ENCODE measurements at places on chromosomes 2 and 18.

DNA sequence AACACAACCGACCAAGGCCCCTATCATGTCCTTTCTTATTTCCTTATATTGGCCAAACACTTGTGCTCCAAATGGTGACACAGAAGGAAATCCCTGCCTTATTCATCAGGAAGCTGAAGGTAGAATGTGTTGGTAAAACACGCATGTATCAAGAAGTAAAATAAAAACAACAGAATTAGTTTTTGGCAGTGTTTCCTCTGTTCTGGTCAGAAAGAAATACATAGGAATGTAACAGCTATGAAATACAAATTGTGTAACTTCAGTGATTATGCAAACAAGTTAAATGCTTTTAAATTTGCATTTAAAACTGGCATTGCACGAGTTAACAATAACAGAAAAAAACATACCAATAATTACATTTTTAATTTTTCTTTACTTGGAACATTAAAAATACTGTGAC lies 19.3 kb downstream of the ST6GAL2 start:
- DNase-seq = no peak

- DNase-seq = no peak
These were observed 3.4 kb downstream of the FZD7 start for GRCh38 chr2:202037086-202037485.

DNA sequence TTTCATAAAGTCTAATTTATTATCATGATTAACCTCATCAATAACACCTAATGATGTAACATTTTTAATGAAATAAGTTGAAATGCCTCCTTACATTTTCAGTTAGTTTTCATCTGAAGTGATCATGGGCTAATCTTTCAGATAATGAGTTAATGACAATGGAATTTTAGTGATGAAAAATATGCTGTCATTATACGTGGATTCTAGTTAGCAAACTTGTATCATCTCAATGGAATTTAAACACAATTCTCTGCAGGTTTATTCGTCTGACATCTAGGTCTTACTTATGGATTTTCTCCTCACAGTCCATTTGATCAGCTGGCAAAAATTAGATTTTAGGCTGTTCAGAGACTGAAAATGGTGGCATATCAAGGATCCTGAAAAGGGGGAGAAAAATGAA lies 885.0 kb downstream of the SLC4A3 start:
- no peak for DNase-seq

- DNase-seq = no peak
These were observed 1185.6 kb upstream of the CELF4 start for GRCh38 chr18:38751211-38751610.

GRCh38 chr2:12259493-12259892 lies 457.2 kb upstream of the TRIB2 start:
- DNase-seq = no peak

GRCh38 chr2:237743561-237744269 lies 54.9 kb upstream of the RBM44 start:
- DNase-seq = no peak

DNA sequence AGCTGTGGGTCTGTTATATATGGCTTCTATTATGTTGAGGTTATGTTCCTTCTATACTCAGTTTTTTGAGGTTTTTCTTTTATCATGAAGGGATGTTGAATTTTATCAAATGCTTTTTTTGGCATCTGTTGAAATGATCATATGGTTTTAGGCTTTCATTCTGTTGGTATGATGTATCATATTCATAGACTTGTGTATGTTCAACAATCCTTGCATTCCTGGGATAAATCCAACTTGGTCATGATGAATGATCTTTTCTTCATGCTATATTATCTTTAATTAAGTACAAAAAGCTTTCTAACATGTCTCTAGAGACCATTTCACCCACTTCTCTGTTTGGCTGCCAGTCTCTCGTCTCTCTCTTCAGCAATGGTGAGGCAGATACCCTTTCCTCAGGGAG lies 54.2 kb downstream of the MDH1 start:
- DNase-seq = no peak

DNA sequence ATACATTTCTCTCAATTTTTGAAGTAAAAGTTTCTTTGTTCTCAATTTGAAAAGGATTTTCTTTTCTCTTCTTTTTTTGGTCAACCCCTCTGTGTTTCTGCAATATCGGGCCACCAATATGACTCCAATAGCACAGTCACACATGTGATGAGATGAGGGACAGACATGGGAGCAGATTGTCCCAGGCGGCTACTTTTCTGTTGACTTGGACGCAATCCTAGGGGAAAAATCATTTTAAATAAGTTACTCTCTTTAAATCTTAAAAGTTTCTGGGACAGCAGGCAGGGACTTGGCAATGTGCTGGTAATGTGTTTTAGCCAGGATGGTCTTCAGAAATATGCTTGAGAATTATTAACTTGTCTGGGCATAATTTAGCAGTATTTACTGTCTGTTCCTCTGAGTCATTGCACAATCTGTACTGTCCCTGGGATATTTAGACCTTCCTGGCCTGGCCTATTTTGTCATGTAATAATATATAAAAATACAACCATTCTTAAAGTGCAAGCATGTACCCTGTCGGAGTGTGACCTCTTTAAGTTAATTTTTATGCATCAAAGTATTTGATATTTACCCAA lies 388.5 kb upstream of the FANCL start:
- DNase-seq = no peak

- no peak for DNase-seq
These were observed 6.1 kb upstream of the FOXI3 start for GRCh38 chr2:88458633-88459032.

DNA sequence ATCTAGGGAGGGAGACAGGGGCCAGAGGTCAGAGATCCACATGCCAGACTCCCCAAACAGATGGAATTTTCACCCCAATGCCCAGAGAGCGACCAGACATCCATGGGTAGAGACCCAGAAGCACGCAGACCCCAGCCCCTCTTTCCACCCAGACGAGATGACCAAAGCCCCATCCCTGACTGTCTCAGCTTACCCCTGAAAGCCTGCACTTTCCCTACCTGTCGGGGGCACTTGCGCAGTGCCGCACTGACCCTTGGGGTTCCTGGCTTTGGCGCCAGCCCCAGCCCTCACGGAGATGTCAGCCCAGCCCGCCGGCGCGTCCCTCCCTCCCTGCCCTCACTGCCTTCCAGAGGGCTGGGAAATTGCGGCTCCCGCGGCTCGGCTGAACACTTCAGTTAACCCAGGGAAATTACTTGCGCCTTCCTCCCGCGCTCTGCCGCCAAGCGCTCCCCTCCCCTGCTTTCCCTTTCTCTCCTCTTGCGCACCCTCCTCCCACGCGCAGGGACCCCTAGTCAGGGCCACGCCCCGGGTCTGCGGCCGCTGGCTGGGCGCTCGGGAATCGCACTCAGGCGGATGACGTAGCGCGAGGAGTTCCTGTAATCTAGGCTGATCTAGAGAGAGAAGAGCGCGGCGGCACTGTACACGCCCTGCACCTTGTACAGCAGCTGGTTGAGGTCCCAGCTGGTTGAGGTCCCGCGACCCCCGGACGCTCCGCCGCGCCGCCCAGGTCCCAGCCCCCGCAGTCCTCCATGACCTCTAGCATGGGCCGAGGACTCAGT lies 12.0 kb downstream of the ALPG start:
- DNase-seq = peak; percentile 17

DNA sequence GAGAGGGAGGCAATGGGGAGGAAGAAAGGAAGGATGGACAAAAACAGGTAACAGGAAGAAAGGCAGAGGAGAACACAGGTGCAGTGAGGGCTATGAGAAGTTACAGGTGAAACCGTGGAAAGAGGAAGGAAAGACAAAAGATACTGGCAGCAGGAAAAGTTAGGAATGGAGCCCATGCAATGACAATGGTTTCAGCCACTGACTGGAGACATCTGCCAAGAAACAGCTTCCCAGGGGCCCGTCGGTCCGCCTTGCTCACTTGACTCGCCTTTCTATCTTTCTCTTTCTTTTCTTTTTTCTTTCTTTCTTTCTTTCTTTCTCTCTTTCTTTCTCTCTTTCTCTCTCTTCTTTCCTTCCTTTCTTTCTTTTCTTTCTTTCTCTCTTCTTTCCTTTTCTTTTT lies 37.5 kb downstream of the ST8SIA5 start:
- no peak for DNase-seq

GRCh38 chr2:37671009-37671815 lies at the start of gene CDC42EP3:
TSS of gene CDC42EP3 (minus strand) at chr2:37671642. CDS start at chr2:37646587, 25,055 bp downstream.
- DNase-seq = peak; percentile 79

DNA sequence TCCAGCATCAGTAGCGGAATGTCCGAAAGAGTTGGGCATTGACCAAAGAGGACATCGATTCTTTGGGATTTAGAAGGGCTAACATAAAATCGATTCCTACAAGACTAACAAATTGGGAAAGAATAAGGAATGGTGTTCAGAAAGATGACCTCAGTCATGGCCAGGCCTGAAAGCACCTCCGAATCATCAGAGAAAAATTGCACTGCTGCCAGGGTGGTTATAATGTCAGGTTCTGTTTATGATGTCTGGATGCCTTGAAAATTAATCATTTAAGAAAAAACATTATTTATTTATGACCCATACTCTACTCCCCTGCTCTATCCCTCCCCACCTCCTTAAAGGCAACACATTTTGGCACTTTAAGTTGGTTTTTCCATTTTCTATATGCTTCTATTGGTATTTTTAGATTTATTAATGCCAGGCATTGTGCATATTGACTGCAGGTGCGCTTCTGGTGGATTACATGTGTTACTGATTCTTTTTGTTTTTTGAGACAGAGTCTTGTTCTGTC lies 104.7 kb downstream of the MYCN start:
- no peak for DNase-seq

GRCh38 chr2:46325182-46325928 lies 28.1 kb downstream of the EPAS1 start:
- no peak for DNase-seq

DNA sequence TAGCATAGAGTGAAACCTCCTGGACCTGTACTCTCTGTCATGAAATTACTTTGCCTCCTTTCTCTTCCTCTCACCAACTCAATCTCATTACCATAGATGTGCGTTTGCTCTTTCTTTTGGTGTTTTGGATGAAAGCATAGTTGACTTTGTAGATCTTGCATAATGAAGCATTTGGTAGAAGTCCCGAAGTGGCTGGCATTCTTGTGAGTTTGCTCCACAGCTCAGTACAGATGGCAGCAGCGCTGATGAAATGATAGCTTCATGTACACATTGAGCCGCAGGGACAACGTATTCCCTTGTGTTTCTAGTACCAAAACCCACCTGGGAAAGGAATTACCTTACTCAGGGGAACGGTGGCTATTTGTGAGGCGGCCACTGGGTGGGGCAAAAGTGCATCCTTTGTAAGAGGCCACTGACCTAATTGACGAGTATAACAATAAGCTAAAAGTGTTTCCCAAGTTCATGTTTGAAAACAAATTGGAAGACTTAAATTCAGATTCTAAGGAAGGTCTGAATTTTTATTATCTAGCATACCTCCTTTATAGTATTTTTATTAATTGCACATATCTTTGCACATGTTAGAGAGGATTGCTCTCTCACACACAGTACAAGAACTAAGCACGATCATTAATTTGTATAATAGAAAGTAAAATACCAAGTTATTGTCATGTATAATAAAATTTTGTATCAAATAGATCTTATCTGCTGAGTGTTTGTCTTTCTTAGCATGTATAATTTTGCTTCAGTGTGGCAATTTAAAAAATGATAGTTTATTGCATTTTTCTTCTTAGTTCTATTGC lies 25.4 kb upstream of the CDH7 start:
- DNase-seq = peak; percentile 6

- DNase-seq = peak; percentile 38
These were observed 39.1 kb downstream of the FN1 start for GRCh38 chr2:215396595-215397313.

- no peak for DNase-seq
These were observed 846.9 kb upstream of the ACVR2A start for GRCh38 chr2:146997945-146998344.

DNA sequence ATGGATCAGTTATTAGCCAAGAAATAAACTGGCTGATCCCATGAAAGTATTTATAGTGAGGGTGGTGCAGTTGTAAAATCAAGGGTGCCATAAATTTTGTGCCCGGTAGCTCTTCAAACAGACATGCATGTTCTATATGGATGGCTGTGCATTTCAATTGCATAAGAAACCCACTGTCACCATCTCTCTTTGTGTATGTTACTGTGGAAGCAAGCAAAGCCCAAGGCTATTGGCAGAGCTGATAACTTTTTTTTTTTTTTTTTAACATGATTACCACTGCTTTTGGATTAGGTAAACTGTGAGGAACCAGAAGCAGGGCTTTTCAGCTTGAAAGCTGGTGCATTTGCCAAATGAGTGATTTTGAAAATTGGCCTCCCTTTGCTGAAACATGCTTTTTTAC lies 332.6 kb downstream of the SOX11 start:
- no peak for DNase-seq

- peak; percentile 71 for DNase-seq
These were observed 58.6 kb upstream of the SLC25A52 start for GRCh38 chr18:31819106-31819924.

- peak; percentile 75 for DNase-seq
These were observed 687 bp downstream of the CTDP1 start for GRCh38 chr18:79680100-79680879.

DNA sequence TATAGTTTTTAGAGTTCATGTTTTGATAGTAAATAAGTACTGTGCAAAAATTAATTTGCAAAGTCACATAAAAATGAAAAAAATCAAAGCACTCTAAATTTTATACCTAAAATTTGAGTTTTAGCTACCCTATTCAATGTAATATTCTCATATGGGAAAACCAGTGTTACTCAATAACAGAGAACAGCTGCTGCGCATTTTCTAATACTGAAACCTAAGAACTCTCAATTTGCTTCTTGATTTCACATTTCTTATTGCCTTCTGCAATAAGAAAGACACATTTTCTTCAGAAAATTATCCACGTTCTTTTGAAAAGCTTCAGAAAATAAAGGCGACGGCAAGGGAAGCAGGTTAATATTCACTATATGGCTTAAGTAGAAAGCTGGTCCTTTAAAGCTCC lies 199.1 kb upstream of the CCDC150 start:
- no peak for DNase-seq

GRCh38 chr2:99072551-99072950 lies 69.0 kb upstream of the C2orf15 start:
- no peak for DNase-seq

- DNase-seq = no peak
These were observed 200.8 kb upstream of the SIX3 start for GRCh38 chr2:44740678-44741077.

GRCh38 chr2:202429164-202429980 lies 53.2 kb downstream of the BMPR2 start:
- no peak for DNase-seq

DNA sequence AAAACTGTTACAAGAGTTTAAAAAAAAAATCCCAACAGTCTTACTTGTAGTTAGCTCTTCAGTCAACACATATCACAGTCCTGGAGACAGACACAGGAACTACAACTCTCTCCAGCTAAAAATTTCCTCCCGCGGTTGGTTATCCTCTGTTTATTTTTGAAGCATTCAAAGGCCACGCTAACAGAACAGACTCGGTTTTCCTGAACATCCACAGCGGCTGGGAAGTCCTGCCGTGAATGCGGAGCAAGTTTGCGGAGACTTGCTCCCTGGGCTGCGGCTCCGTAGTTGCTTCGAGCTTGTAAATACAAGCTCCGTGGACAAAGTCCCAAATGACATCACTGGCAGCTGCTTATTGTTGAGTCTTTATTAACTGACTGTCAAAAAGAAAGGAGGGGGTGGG lies at the start of gene NCKAP5:
Gene NCKAP5 (minus strand): TSS at position 292 of the 400 bp plus-strand sequence. CDS start 50,937 bp downstream, outside the sequence.
- DNase-seq = no peak

- peak; percentile 83 for DNase-seq
These were observed 97.6 kb downstream of the NDUFA10 start for GRCh38 chr2:239927424-239927981.

GRCh38 chr2:66794551-66794950 lies 359.6 kb downstream of the MEIS1 start:
- DNase-seq = no peak

- peak; percentile 78 for DNase-seq
These were observed 3.5 kb upstream of the NAGK start for GRCh38 chr2:71064754-71065621.
